Stimulated activated CD8-positive, alpha-beta memory T cell treated with anti-CD3 and anti-CD28 coated beads, Interleukin-2, amount 100 ng/mL, for 1 hour (primary cell): ENCODE measurements at places on chromosomes 3 and 15.

GRCh38 chr15:73212424-73212823 lies 156.3 kb downstream of the HCN4 start:
- no peak for DNase-seq

DNA sequence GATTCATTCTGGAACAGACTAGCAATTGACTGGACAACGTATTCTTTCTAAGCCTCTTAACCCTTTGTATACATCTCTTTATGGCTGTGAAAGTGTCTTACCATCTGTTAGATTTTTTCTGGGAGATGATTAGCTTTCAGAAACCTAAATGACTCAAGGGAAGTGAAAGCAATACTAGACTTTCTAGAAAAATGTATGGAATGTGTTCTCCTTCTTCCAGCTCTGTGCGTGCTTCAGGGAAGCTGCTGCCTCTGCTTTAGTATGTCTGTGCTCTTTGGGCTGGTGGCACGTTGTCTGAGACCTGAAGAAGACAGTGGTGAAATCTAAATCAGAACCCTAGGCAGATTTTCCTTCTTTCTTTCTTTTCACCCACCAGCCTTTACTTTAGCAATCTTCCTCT lies 89.5 kb downstream of the ITPR1 start:
- DNase-seq, result no peak

- DNase-seq, result no peak
These were observed 11.0 kb downstream of the NDUFB5 start for GRCh38 chr3:179615458-179616173.

- no peak for DNase-seq
These were observed 76.9 kb downstream of the TRIM69 start for GRCh38 chr15:44813231-44813630.

DNA sequence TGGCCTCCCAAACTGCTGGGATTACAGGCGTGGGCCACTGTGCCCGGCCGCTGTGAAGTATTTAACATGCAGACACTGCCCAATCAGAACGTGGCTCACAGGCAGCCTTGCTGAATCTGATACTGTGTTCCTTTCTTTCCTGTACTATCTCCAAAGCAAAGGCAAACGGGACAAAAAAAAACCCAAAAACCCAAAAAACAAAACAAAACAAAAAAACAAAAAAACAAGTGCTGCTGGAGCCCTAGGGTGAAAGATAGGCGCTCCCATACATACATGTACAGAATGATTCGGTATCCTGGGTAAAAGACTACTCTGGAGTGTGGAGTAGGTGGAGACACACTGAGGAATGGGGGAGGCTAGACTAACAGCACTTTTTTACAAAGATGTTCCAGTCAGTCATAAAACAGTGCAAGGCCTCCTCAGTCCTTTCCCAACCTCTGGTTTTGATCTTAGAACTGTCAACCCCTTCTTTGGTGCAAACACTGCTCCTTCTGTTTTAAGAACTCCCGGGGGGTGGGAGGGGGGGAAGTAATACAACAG lies 7.7 kb upstream of the MAP1A start:
- no peak for DNase-seq

DNA sequence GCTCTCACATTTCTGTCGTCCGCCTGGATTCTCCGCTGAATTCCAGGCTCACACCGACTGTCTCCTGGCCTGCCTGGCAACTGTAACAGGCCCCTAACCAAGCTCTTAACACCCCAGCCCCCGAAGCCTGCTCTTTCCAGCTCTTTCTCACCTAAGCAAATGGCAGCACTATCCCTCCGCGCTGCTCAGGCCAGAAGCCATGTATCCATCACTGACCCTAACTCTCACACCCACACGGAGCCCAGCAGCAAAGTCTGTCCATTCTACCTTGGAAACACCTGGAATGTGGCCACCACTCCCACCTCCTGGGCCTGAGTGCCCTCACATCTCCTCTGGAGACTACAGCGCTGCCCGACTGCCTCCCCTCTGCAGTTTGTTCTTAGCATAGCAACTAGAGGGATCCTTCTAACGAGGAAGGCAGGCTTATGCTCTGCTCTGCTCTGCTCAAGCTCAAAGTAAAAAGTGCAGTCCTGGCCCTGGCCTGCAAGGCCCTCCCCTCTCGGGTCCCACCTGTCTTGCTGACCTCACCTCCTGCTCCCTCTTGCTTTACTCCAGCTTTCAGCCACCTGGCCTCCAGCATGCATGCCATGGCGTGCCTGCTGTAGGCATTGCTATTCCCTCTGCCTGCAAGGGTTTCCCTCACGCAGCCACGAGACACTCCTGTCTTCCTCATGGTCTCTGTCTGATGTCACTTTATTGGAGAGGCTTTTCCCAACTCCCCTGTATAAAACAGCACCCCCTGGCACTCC lies 27.2 kb downstream of the FEM1B start:
- DNase-seq, result no peak

DNA sequence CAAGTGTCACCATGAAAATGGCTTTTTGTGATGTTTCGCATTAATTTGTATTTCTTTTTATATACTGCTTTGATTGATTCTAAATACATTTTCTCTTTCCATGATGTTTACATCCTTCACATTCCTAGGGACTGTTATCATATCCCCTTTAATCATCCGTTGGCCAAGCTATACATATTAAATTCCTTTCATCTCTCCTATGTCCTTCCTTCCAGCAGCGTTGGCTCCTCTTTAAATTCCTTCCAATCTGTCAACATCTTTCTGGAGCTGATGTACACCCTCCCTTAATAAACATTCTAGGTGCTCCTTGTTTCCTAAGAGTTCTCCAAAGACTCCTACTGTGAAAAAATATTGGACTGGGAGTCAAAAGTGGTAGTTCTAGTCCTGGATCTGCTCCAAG lies 87.8 kb downstream of the IGF2BP2 start:
- DNase-seq, result no peak

- no peak for DNase-seq
These were observed 27.0 kb downstream of the SH3BP5 start for GRCh38 chr3:15305359-15305844.

DNA sequence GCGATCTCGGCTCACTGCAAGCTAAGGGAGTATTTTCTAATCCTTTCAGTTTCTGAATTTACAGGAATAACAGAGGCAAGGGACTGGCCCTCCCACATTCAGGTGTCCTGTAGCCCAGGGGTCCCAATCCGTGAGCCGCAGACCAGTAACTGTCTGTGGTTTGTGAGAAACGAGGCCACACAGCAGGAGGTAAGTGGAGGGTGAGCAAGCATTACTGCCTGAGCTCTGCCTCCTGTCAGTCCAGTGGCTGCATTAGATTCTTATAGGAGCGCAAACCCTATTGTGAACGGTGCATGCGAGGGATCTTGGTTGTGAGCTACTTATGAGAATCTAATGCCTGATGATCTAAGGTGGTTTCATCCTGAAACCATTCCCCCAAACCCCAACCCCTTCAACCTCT lies 5.0 kb upstream of the IL17RC start:
- no peak for DNase-seq

DNA sequence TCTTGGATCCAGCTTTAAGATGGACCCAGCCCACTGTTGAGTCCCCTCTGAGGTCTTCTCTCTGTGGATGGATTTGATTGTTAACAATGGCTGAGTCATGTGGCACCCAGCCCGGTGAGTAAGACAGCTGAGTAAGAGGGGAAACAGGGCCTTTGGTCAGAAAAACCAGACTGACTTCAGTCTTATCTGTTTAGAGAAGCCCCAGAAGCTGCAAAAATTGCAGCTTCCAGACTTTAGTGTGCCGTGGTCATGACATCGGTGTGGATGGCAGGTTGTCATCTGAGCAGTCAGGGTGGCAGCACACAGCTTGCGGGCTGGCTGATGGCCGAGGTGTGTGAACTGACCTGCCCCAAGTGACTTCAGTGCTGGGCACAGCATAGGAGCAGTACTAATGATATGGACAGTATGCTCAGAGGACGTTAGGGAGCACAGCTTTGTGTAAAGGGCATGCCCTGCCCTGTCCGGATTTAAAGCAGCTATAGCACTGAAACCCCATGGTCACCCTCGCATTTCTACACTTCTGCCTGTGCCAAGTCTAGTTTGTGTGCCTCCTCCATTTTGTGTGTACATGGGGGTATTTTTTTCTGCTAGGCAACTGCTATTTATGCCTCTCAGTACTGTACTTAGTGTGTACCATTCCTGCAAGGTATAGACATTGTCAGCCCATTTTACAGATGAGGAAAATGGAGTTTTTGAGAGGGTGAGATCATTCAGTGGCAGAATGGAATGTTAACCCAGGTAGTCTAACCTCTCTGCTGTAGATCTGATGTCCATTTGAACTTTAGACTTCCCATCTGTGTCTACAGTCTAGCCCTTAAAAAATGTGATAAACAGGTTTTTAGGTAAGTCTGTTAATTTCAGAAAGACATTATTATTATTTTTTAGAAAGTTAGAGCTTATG lies 44.4 kb downstream of the FLNB start:
- no peak for DNase-seq

GRCh38 chr3:27507111-27507510 lies 22.9 kb upstream of the SLC4A7 start:
- no peak for DNase-seq

GRCh38 chr3:161852744-161853143 lies 356.1 kb downstream of the OTOL1 start:
- DNase-seq, result no peak

DNA sequence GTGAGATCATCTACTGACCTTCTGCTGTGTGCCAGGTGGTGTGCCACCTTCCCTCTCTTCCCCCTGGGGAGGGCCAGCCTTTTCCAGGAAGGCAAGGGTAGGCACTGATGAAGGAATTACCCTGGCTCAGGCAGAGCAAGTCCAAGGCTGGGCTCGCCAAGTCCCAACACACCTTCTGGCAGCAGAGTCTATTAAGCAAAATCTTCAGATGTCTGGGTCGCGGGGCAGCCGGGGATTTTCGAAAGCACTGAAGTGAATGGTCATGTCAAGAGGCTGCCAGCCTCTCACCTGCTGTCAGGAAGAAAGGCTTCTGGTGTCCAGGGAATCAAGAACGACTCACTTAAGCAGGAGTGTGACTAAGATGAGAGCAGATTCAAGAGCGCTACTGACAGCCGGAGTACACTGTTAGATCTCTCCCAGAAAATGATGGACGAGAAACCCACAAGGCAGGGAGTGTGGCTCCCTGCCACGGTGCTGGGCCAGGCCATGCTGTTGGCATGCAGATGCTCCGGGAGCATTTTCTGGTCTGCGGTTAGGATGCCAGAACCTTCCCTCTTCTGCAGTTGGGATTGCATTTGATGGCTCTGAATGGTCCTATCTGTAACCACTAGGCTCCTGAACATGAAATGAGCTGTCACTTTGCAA lies 479.8 kb downstream of the SHQ1 start:
- no peak for DNase-seq

DNA sequence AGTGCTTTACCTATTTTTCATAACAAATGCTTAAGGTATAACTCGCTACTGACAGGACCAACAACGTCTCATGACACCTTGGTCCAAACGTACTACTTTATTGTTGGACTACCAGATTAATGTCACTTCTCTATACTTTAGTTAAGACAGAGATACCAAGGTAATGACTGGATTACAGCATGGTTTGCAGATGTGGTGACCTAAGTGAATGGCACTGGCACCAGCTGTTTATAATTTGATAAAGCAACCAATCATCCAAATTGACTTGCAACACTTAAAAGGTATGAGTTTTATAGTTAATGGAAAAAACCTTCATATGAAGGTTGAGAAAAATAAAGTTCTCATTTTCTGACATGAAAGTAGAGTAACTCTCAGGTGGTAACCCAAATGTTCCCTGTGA lies 209.0 kb downstream of the NEK10 start:
- DNase-seq, result no peak

DNA sequence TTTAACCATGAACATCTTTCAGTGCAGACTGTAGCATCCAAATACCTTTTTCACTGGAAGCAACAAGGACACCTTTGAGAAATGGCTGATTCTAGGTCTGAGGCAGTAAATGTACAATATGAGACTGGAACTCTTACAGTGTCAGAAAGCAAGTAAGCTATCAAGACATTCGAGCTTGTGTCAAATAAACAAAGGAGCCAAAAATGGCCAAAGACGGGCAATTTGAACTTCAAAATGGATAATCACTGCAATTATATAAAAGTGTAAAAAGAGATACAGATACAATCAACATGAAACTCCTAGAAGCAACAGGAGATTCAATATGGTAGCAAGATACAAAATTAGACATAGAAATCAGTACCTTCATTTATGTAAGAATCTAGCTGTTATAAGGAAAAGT lies 138.5 kb upstream of the CCDC54 start:
- DNase-seq, result no peak

- DNase-seq, result no peak
These were observed 391.0 kb downstream of the NSUN3 start for GRCh38 chr3:94453864-94454263.

DNA sequence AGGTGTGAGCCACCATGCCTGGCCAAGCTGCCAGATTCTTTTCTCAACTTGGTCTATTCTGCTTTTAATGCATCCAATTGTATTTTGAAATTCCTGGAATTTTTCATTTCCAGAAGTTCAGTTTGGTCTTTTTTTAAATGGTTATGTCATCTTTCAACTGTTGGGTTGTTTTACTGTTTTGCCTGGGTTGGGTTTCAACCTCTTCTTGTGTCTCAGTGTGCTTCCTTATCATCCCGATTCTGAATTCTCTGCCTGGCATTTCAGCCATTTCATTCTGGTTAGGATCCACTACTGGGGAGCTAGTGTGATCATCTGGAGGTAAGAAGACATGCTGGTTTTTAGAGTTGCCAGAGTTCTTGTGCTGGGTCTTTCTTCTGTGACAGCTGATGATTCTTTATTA lies 61.5 kb downstream of the LRRC49 start:
- DNase-seq, result no peak
